Epithelial cell of alveolus of lung (primary cell): ENCODE measurements at places on chromosomes 13 and 19. TPM values are rescaled to one million over a fixed set of nuclear protein-coding genes. Genes with fewer than 3 reads are reported as not detected.

Gene IL12RB1
- not detected in 2 replicates for total RNA-seq

Gene C19orf18
- total RNA-seq, result not detected in 2 replicates

Gene SPACA6
- 2.8 and 3.9 TPM in 2 replicates for total RNA-seq

Gene ADAMTSL5
- 5.0 and 15.2 TPM in 2 replicates for total RNA-seq

Gene REEP6
- total RNA-seq, result 2.7 and 2.8 TPM in 2 replicates

Gene ZNF536
- total RNA-seq, result 2.3 TPM in 1 of 2 replicates, not detected in the other

Gene ERVK3-1
- total RNA-seq, result 22.1 and 35.2 TPM in 2 replicates

Gene CNFN
- 1.8 TPM in 1 of 2 replicates, not detected in the other for total RNA-seq

Gene PROSER3
- 12.4 and 18.0 TPM in 2 replicates for total RNA-seq

Gene LRG1
- under 0.01 and 0.88 TPM in 2 replicates for total RNA-seq

Gene DNAJC15
- 11.3 and 23.5 TPM in 2 replicates for total RNA-seq

Gene ELF1
- 29.5 and 43.6 TPM in 2 replicates for total RNA-seq

Gene HNRNPUL1
- 143 and 179 TPM in 2 replicates for total RNA-seq

Gene RASGRP4
- total RNA-seq, result not detected in 2 replicates

Gene ZSCAN5B
- not detected in 2 replicates for total RNA-seq

Gene CRB3
- total RNA-seq, result 1.7 TPM in 1 of 2 replicates, not detected in the other

Gene IGFL3
- 1.9 TPM in 1 of 2 replicates, not detected in the other for total RNA-seq

Gene GAS6
- 67.7 and 141 TPM in 2 replicates for total RNA-seq

Gene CBARP
- total RNA-seq, result 1.9 and 4.5 TPM in 2 replicates

Gene PSG6
- total RNA-seq, result not detected in 2 replicates

Gene CHERP
- total RNA-seq, result 5.3 and 13.3 TPM in 2 replicates

Gene PCDH20
- 0.39 and 11.4 TPM in 2 replicates for total RNA-seq

Gene ZNF681
- 1.0 and 1.8 TPM in 2 replicates for total RNA-seq

Gene INSL3
- total RNA-seq, result not detected in 2 replicates

Gene ZNF763
- total RNA-seq, result 0.13 and 5.5 TPM in 2 replicates

Gene SLC10A2
- total RNA-seq, result not detected in 2 replicates

Gene NUP62
- 25.5 and 46.2 TPM in 2 replicates for total RNA-seq
